ENCODE measurements at places on chromosomes 6 and 20. TPM values are rescaled to one million over a fixed set of nuclear protein-coding genes. Genes with fewer than 3 reads are reported as not detected.

GRCh38 chr6:53616450-53617357 lies 48.9 kb downstream of the KLHL31 start:
- H3K27ac ChIP-seq: no peak overlapping the region
- H3K27me3 ChIP-seq: peaks cover 22% of the 10 kb centered on the region
- peaks cover 5% of the 10 kb centered on the region for H3K4me1 ChIP-seq

GRCh38 chr20:31718952-31719643 lies 3.6 kb downstream of the BCL2L1 start:
- peaks cover 82% of the 10 kb centered on the region for H3K4me1 ChIP-seq
- no peaks in the 10 kb centered on the region for H3K27me3 ChIP-seq
- H3K36me3 ChIP-seq: peaks cover 38% of the 10 kb centered on the region
- peak overlapping the region; percentile 99 for H3K27ac ChIP-seq
- H3K4me3 ChIP-seq: peak overlapping the region; percentile 92
- no peak for DNase-seq

The ANGPT4 gene
- not detected for total RNA-seq

DNA sequence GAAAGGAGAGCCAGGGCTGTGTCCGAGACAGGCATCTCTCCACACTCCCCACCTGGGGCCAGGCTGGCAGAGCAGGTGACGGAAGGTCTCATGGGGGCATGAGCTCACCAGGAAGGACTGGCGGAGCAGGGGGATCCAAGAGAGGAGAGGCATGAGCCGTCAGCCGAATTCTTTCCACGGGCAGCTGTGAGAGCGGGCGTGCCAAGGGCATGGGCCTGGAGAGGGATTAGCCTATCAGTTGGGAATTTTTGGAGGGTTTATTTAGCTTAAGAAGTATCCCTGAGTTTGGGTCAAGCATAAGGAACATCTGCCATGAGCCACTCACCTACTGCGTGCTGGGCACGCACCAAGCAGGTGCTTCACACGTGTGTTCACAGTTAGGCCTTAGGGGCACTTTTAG lies 60.2 kb upstream of the ZNFX1 start:
- H3K4me3 ChIP-seq: no peak overlapping the region
- no peak for DNase-seq
- no peaks in the 10 kb centered on the region for H3K36me3 ChIP-seq

GRCh38 chr20:25675161-25675560 lies 21.5 kb downstream of the ZNF337 start:
- H3K36me3 ChIP-seq: peaks cover 46% of the 10 kb centered on the region
- no peaks in the 10 kb centered on the region for H3K27me3 ChIP-seq
- no peak overlapping the region for H3K4me3 ChIP-seq

DNA sequence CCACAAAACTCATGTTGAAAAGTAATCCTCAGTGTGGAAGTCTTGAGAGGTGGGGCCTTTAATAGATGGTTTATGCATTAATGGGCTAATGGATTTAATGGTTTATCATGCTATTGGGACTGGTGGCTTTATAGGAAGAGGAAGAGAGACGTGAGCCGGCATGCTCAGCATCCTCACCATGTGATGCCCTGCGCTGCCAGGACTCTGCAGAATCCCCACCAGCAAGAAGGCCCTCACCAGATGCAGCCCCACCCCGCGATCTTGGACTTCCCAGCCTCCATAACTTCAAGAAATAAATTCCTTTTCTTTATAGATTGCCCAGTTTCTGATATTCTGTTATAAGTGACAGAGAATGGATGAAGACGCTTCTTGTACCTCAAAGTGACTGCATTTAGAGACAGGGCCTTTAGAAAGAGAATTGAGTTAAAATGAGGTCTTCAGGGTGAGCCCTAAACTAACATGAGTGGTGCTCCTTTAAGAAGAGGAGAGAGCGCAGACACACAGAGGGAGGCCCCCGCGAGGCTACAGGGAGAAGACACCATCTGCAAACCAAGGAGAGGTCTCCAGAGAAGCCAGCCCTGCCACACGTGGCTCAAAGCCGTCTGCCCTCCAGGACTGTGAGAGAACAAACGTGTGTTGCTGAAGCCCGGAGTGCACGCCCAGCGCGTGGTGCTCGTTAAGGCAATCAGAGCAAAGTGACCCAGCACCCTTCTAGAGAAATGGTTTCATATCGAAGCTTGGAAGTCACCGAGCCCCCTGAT lies 56.9 kb downstream of the IRF4 start:
- no peaks in the 10 kb centered on the region for H3K4me1 ChIP-seq
- H3K27me3 ChIP-seq: peaks cover 20% of the 10 kb centered on the region
- no peak overlapping the region for H3K27ac ChIP-seq
- no peak overlapping the region for H3K4me3 ChIP-seq
- no peak for DNase-seq

DNA sequence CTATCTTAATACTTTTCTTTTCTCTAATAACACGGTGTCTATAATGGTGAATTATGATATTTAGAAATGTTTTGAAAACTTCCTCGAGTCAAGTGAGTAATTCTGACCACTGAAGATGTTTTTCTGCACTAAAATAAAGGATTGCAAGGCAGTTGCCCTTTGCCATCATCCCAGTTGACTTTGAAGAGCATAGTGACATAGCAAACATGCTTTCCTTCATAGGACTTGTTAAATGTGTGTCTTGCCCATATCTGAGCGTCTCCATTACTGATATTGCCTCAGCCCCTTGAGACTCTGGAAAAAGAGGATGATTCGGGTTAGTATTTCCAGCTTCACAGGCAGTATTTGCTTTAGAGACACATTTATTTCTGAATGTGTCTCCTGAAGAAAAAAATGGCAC lies 125.2 kb upstream of the MCHR2 start:
- no peaks in the 10 kb centered on the region for H3K36me3 ChIP-seq
- H3K4me3 ChIP-seq: no peak overlapping the region
- no peaks in the 10 kb centered on the region for H3K27me3 ChIP-seq
- no peak for DNase-seq

- DNase-seq: no peak
- no peak overlapping the region for H3K4me3 ChIP-seq
- peaks cover 22% of the 10 kb centered on the region for H3K4me1 ChIP-seq
- no peaks in the 10 kb centered on the region for H3K27me3 ChIP-seq
Measured at GRCh38 chr6:136641166-136641565, 90.9 kb upstream of the MAP7 start.

The SLC16A10 gene
- not detected for total RNA-seq

GRCh38 chr6:508614-509013 lies 117.1 kb downstream of the IRF4 start:
- no peak overlapping the region for H3K27ac ChIP-seq
- H3K4me1 ChIP-seq: no peaks in the 10 kb centered on the region
- H3K36me3 ChIP-seq: peaks cover 16% of the 10 kb centered on the region
- DNase-seq: no peak
- no peaks in the 10 kb centered on the region for H3K27me3 ChIP-seq
- no peak overlapping the region for H3K4me3 ChIP-seq

The SIRPB1 gene
- total RNA-seq: 1.6 TPM

DNA sequence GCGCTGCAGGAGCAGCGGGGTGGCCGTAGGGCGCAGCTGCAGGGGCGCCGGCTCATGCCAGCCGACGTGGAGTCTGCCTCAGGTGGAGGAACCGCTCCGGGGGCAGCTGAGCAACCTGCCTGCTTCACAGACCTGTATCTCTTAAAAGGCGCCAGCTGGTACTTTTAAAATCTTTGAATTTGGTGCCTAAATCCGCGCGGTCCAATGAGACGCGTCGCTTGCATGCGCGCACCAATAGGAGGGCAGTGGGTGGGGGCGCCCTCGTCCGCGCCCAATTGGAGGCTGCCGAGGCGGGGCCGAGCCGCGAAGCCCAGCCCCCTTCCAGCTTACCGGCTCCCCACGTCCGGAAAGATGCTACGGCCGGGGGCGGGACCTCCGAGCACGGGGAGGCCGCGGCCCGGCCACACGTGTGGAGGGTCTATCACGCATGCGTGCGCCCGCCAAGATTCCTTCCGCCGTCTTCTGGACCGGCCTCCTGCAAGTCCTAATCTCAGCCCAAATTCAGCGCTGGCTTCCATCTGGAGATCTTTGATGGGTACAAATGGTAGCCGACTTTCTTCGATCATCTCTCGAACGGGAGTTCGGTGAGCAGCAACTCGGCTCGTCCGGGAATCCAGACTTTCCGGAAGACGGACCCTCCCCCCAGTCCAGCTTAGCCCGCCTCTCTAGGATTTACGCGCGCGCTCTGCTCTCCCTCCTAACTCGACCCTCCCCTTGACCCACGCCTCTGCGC lies at the start of gene FBXO5:
Gene FBXO5 (minus strand): TSS at position 138 of the 733 bp plus-strand sequence. CDS start 82 bp downstream, at position 56.
- H3K27me3 ChIP-seq: no peaks in the 10 kb centered on the region
- DNase-seq: peak; percentile 99
- H3K36me3 ChIP-seq: no peaks in the 10 kb centered on the region
- peak within 1 kb of the TSS; percentile 98 for H3K4me3 ChIP-seq
- peaks cover 48% of the 10 kb centered on the region for H3K4me1 ChIP-seq

DNA sequence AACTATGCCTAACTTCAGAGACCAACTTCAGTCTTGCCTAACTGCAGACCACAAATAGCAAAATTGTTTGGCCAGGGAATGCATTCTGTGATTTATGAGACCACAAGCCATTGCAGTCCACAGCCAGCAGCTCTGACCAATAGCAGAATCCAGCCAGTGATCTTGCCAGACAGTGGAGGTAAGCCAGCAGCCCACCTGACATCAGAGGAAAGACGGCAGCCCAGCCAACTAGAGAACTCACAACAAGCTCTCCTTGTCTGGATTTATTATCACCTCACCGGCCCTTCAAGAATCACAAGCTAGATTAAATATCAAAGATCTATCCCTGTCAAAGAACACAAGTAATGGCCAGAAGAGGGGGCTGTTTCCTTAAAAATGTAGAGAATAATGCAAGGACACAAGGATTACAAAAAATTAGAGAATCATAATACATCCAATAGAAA lies 66.5 kb upstream of the SLC35F1 start:
- no peak overlapping the region for H3K4me3 ChIP-seq
- H3K27me3 ChIP-seq: peaks cover 3% of the 10 kb centered on the region
- no peaks in the 10 kb centered on the region for H3K4me1 ChIP-seq
- H3K36me3 ChIP-seq: peaks cover 1% of the 10 kb centered on the region

The PHACTR1 gene
- 2.5 TPM for total RNA-seq

DNA sequence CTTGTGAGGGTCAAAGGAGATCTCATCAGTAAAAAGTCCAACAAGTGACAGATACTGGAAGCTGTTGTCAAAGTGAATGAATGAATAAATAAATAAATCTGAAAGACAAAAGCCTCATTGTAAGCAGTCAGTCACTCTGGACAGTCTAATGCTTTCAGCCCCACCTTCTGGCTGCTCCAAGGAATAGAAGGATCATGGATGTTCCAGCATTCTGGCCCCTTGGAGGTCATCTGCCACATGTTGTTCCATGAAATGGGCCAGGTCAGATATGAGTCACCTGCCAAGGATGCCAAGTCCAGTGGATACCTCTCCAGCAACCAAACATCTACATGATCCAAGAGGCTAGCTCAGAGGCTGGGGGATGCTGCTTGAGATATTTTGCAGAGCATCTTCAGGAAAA lies 185.6 kb downstream of the BMP7 start:
- no peak for DNase-seq
- no peaks in the 10 kb centered on the region for H3K27me3 ChIP-seq
- H3K4me3 ChIP-seq: no peak overlapping the region
- peaks cover 9% of the 10 kb centered on the region for H3K4me1 ChIP-seq
- peaks cover 7% of the 10 kb centered on the region for H3K36me3 ChIP-seq

DNA sequence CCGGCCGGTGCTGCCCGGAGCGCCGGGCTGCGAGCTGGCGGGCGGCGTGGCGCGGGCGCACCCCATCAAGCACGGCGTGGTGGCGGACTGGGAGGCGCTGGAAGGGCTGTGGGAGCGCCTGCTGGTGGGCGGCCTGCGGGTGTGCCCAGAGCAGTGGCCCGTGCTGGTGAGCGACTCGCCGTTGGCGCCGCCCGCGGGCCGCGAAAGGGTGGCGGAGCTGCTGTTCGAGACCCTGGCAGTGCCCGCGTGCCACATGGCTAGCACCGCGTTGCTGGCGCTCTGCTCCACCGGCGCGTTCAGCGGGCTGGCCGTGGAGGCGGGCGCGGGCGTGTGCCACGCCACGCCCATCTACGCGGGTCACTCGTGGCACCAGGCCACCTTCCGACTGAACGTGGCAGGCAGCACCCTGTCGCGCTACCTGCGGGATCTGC lies 517 bp downstream of the ACTL10 start:
- no peaks in the 10 kb centered on the region for H3K27me3 ChIP-seq
- H3K4me1 ChIP-seq: peaks cover 47% of the 10 kb centered on the region
- peak overlapping the region; percentile 61 for H3K4me3 ChIP-seq
- H3K27ac ChIP-seq: no peak overlapping the region
- peaks cover 13% of the 10 kb centered on the region for H3K36me3 ChIP-seq

The SLC9A8 gene
- total RNA-seq: 6.2 TPM

The RAB32 gene
- total RNA-seq: 80.6 TPM

DNA sequence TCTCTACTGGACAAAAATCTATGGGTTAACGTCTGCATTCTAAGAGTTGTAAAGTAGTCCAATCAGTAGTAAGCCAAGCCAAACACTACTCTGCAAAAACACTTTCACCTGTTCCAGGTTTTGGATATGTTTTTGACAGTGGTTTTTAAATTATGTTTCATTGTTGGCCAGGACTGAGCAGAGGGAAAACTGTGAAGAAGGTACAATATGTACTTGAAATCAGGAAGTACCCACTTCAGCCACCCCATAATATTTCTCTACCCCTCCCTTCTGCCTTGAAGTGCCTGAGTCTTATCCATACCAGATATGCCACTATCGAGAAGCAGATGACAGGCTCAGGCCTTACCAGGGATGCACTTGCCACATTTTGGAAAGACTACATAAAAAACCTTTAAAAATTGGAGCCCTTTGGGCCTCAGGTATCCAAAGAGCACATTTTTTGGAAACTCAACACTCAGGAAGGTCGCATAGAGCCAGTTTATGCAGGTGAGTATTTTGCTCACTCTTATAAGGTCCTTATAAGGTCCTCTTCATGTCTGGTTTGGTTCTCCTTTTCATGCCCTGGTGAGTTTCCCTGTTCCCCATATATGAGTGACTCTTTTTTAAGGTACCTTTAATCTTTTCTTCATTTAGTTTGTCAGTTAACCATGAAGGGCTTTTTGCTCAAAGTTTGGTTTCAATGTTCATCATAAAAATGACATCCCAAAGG lies 859.3 kb upstream of the FLRT3 start:
- no peaks in the 10 kb centered on the region for H3K4me1 ChIP-seq
- DNase-seq: no peak
- H3K4me3 ChIP-seq: no peak overlapping the region
- H3K36me3 ChIP-seq: no peaks in the 10 kb centered on the region

- H3K4me3 ChIP-seq: no peak overlapping the region
- peaks cover 19% of the 10 kb centered on the region for H3K27me3 ChIP-seq
- no peaks in the 10 kb centered on the region for H3K4me1 ChIP-seq
- peaks cover 2% of the 10 kb centered on the region for H3K36me3 ChIP-seq
Measured at GRCh38 chr6:1418471-1419191, 29.3 kb downstream of the FOXF2 start.

- H3K36me3 ChIP-seq: no peaks in the 10 kb centered on the region
- no peaks in the 10 kb centered on the region for H3K4me1 ChIP-seq
- peaks cover 7% of the 10 kb centered on the region for H3K27me3 ChIP-seq
- H3K4me3 ChIP-seq: no peak overlapping the region
Measured at GRCh38 chr20:20173254-20173653, 120.9 kb downstream of the CFAP61 start.

The TAP2 gene
- total RNA-seq: 16.3 TPM

DNA sequence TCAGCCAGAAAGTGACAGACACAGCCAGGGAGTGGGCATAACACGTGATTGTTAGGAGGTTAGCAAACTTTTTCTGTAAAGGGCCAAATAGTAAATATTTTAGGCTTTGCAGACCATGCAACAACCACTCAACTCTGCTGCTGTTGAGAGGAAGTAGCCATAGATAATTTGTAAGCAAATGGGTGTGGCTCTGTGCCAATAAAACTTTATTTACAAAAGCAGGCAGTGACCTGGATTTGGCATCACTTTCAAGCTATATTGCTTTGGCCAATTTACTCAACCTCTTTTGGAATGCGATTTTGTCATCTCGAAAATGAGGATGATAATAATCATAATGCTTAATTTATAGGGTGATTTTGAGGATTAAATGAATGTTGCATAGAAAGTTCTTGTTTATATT lies 152.6 kb downstream of the TSHZ2 start:
- H3K27me3 ChIP-seq: peaks cover 2% of the 10 kb centered on the region
- no peak for DNase-seq
- no peaks in the 10 kb centered on the region for H3K4me1 ChIP-seq
- no peak overlapping the region for H3K4me3 ChIP-seq
- H3K27ac ChIP-seq: no peak overlapping the region

Data from chondrocyte (in vitro differentiated cells).